Femur (tissue), 1 donor: ENCODE measurements at places on chromosomes 13 and 19.

GRCh38 chr19:17946965-17947784, 14.4 kb downstream of the CCDC124 start:
- no peak for DNase-seq

GRCh38 chr19:13459351-13459750, 46.9 kb downstream of the CACNA1A start:
- no peak for DNase-seq

- DNase-seq = no peak
These were observed 118.7 kb upstream of the TSC22D1 start for GRCh38 chr13:44694842-44695241.

GRCh38 chr13:108525827-108526226, 103.6 kb upstream of the MYO16 start:
- DNase-seq = no peak

- no peak for DNase-seq
These were observed 4.7 kb downstream of the CCDC194 start for GRCh38 chr19:17389288-17389687.

GRCh38 chr13:37886879-37887278, 17.3 kb upstream of the TRPC4 start:
- no peak for DNase-seq

GRCh38 chr13:57784633-57785032, 153.1 kb downstream of the PCDH17 start:
- no peak for DNase-seq

GRCh38 chr19:15538774-15539173, 30.4 kb downstream of the CYP4F22 start:
- no peak for DNase-seq

DNA sequence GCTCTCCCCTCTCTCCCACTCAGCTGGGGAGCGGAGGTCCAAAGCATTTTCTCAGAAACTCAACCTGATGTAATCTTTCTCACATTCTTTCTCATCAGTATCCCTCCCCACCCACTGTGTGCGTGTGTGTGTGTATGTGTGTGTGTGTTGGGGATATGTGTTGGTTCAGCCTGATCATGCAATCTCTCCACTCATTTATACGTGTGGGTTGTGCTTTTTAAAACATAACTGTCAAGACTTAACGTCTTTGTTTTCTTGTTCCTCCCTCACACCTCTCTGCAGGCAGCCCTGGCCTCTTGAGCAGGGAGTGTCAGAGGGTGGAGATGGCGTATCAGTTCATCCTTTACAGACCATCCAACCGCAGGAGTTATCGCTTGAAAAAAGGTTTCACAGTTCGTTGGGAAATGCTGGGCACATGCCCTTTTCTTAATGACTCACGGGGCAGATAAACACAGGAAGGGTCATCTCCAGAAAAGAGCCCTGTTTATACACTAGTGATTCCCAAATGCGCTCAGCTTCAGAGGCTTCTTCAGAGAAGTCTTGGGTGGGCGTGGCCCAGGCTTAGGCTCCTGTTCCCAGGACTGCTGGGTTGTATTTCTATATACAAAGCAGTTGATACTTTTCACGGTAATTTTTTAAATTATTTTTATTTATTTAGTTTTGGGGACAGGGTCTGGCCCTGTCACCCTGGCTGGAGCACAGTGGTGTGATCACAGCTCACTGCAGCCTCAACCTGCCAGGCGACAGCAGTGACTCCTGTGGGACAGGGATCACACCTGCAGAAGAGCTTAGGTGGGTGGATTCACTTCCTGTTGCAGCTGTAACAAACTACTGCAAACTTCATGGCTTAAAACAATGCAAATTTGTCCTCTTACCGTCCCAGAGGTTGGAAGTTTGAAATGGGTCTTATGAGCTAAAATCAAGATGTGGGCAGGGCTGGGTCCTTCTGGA, 60.3 kb downstream of the CCDC70 start:
- DNase-seq = no peak

DNA sequence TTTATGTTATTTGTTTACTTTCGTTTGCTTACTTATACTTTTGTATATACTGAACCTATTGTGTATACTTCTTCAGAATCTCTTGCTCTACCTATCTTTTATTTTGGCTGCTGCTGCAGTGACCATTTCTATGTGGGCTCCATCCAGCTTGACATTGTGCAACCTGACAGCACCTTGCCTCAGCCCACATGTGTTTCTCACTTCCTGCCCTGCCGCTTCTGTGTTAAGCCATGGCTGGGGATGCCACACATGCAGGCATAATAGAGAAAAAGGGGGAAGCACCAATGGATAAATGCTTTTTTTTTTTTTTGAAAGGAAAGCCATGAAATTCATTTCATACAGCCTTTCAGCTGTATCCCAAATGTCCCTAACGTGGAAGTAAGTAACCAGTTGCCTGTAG, 147.6 kb downstream of the RBM26 start:
- DNase-seq = no peak

DNA sequence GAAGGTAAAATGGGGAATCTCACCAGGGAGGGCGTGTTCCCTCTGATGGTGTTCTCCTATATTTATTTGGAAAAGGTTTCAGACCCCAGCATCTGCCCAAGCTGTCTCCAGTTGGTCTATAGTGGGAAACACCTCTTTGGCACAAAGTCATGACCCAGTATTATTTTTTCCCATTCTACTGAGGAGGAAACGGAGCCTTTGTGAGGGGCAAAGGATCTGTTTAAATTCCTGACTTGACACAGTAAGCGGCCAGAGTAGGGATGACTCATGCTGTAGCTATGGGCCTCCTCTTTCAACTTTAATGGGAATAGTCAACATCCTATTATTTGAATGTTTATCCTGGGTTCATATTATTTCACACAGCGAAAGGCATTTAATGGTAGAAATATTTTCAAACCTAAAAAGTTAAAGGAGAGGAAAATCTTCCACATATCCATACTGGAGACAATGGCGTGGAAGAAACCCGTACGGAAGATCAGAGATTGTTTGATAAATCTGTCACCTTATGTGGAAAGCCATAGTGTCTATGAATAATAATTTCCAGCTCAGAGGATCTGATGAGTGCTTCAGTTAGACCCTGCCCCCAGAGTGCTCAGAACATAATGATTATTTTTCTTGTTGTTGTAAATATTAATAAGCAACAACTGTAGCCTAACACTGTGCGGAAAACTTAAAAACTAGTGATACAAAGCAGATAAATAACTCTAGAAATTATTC, 126.0 kb downstream of the FOXO1 start:
- no peak for DNase-seq

DNA sequence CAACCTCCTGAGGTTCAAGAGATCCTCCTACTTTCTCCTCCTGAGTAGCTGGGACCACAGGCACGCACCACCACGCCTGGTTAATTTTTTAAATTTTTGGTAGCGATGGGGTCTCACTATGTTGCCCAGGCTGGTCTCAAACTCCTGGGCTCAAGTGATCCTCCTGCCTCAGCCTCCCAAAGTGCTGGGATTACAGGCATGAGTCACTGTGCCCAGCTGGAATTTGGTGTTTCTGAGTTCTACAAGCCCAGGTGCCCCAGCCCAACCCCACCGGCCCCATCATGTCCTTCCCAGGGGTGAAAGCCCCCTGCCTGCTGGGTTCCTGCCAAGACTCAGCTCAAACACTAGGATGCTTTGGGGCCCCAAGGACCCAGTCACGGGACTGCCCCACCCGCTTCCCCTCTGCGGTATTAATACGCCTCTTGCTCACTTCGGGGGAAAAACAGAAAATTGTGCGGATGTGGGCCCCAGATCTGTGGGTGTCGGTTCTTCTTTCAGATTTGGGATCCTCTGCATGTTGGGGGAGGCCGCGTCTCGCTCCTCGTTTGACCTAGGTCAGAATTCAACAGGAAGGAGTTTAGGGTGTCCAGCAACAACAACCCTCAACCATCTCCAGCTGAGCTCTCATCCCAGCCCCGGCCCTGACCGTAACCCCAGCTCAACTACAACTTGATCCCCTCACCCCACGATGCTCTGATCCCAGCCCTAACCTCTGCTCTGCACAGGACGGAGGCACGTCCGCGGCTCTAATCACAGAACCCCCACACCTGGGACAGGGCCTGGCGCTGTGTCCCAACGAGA, 3.7 kb upstream of the FCER2 start:
- peak; percentile 55 for DNase-seq

GRCh38 chr13:72864142-72865011, 82.4 kb downstream of the PIBF1 start:
- DNase-seq = peak; percentile 53

- no peak for DNase-seq
These were observed 15.6 kb upstream of the PROZ start for GRCh38 chr13:113142876-113143275.

GRCh38 chr13:27968316-27969081, 616 bp downstream of the CDX2 start:
- DNase-seq = no peak

DNA sequence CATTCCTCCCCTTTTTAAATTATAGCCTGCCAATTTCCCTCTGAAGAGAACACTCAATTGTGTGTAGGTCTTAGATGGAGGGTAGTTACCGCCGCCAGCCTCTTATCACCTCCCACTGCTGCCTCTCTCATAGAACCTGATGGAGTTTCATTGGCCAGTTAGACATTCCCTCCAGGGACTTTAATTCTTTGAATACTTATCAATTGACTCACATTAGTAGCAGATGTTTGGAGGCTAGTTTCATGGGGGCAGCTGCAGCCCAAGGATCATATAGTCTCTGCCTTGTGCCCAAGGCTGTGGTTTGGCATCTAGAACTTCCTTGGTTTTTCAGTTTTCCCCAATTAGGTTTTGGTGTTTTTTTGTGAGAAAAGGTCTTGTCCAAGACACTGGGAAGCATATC, 318.9 kb upstream of the HTR2A start:
- no peak for DNase-seq

GRCh38 chr19:13873834-13874515, 3.0 kb upstream of the NANOS3 start:
- DNase-seq = peak; percentile 30

DNA sequence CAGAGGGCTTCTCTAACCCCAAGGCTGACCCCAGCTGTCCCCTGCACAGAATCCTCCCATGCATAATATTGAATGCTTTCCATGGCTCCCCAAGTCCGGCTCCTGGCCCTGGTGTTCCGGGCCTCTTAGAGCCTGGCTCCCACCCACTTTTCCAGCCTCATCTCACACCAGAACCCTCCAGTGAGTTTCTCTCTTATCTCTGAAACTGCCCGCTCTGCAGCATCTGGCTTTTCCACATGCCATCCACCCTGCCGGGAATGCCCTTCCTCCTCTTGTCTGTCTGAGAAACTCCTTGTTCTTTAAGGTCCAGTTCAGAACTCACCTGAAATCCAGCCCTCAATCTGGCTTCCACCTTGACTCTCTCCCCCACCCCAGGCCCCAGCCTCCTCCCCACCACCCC, 6.8 kb downstream of the SYNGR4 start:
- no peak for DNase-seq

DNA sequence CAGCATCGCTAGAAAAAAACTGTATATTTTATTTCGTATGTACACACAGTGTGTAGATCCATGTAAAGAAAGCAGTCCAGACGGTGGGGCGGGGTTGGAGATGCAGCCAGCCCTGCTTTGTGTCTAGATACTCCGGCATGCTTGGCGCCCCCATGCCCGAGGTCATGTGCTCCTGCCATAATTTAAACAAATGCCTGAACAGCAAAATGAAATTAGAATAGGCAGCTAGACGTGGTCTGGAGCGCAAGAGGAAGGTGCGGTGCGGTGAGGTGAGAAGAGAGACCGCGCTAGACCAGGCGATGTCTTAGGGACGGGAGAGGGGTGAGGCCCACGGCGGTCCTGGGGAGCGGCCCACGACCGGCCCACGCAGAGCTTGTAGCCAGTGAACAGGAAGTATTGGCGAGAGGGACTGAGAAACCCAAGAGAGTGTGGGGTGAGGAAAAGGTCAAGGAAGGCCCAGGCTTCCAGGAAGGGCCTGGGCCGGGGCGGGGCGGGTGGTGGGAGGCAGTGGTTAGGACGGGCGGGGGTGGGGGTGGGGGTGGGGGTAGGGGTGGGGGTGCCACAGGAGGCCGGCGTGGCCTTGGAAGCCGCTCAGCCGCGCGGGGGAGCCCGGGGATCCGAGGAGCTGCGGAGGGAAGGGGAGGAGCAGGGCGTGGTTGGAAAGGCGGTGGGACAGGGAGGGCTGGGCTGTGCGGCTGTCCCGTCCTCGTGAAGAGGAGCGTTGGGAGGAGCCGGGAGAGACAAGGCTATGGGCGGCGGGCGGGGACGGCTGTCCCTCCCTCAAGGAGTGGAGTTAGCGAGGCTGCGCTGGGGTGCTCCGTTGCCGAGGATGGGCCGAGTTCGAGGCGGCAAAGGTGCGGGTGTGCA, 254.7 kb upstream of the SGCG start:
- DNase-seq = peak; percentile 86

DNA sequence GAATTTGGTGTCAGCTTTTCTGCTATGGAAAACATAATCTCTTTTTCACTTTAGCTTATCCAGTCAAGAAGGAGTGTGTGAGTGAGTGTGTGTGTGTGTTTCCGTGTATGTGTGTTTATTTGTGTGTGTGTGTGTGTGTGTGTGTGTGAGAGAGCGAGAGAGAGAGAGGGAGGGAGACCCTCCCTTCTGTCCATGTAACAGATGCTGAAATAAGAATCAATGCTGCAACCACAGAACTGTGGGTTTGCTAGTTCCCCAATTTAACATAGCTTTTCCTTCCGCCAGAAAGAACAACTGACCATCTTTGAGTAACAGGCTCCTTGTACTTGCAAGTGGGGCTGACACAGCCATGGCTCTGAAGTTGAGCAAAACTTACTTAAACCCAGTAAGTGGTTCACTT, 5.2 kb downstream of the LCP1 start:
- peak; percentile 35 for DNase-seq

DNA sequence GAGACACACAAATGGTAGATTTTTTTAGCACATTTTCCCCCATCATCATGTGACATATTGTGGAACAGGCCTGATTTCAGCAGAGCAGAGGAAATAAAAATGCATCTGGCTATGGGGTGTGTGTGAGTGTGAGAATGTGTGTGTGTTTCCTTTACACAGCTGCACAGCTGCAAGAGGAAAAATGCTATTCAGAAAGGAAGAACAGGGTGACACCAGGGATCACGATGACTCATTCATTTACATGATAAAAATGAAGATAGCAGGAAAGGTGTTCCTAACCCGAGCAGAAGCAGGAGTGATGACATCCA, 469.5 kb upstream of the TSHZ3 start:
- no peak for DNase-seq

- DNase-seq = peak; percentile 40
These were observed 17.2 kb upstream of the DACT3 start for GRCh38 chr19:46678110-46678732.

GRCh38 chr13:46168783-46169182, 13.2 kb downstream of the LCP1 start:
- no peak for DNase-seq

DNA sequence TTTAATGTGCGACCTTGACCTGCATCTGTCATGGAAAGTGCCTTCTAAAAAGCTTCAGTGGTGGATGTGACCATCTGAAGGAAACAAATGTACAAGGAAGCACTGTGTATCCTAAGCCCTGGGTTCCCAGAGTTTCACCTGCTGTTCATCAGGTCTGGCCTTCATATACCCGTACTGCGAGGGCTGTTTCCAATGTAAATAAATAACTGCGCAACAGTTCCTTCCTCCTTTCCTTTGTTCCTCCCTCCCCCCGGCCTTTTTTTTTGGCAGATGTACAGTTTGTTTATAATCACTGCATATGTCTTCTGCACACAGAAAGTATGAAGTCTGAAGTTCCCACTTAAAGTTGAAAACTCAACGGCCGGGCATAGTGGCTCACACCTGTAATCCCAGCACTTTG, 5.2 kb downstream of the FAAP24 start:
- DNase-seq = no peak
